ENCODE measurements at places on chromosomes 3 and 15.

DNA sequence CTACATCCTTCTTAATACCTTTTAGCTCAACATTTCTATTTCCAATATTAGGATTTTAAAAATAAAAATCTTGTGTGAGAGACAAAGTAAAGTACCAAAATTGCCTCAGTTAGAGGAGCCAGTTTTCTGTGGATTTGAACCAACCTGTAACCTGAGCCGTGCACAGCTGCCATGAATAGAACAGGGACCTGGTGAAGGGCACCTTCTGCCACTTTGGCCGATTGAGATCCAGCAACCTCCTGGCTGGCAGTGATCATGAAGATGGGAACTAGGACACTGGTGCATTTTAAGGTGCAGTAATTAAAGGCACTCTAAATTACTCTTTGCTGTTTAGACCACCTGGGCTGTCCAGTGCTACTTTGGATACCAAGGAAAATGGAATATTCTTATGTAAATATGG, 34.3 kb upstream of the TRAK1 start:
- no peak for DNase-seq

- DNase-seq, result no peak
Measured at GRCh38 chr15:81485806-81486205, 111.8 kb upstream of the TMC3 start.

- no peak for DNase-seq
Measured at GRCh38 chr3:46455231-46456115, 9.2 kb downstream of the LTF start.

DNA sequence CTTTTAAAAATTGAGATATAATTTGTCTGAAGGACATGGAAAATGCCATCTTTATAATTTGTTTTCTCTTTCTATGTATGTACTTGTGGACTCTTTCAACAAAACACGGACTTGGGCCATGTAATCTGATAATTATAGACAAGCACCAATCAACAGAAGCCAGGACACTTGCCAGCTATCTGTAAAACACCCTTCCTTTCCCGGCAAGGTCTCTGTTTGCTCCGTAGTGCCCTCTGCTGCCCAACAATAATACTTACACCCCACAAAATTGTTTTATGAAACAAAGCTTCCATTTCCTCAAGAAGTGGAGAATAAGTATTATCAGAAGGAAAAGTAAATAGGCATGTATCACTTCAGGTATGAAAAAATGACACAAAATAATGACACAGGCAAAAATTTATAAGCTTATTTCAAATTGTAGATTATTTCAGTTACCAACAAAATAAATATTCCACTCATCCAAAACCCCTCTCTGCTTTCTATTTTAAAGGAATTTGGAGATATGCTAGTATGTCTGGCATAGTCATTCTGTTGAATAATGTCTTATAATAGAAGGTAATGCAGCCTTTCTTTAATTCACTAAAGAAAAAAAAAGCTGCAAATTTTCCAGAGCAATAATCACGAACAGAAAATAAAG, 32.8 kb downstream of the MYH15 start:
- DNase-seq, result no peak

Measured in caudate nucleus (tissue), 63 donors.